ENCODE measurements at places on chromosomes 2 and 18. TPM values are rescaled to one million over a fixed set of nuclear protein-coding genes. Genes with fewer than 3 reads are reported as not detected.
A peak's percentile ranks its signal among the peaks of the same experiment; 100 is the strongest.

RAB11FIP5 gene
- 62.5 TPM for total RNA-seq

SMC6 gene
- 10.9 TPM for total RNA-seq

DNA sequence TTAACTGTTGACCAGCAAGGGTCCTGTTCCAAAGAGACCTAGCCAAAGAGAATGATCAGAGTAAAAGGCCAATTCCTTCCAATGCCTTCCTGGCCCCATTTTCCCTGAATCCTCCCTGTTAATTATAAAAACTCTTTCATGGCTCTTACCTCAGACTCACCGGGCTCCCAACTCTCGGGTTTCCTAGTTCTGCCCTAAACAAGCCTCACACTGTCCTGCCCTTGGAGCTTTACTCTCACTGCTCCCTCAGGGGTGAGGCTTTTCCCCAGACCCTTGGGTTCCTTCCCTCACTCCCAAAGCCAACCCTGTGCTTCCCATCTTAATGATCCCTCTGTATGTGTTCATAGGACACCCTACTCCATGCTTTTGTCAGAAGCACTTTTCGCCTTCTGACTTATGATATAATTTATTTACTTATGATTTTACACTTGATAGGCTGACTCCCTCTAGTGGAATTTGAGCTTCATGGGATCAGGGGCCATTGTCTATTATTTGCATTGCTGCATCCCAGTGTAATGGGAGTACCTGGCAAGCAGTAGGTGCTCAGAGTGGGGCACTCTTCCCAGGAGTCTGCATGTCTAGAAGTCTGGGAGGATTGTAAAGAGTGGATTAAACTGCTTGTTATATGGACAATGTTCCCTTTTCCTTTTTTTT is 29.9 kb upstream of the ZNG1B start:
- DNase-seq, result peak; percentile 17

DNA sequence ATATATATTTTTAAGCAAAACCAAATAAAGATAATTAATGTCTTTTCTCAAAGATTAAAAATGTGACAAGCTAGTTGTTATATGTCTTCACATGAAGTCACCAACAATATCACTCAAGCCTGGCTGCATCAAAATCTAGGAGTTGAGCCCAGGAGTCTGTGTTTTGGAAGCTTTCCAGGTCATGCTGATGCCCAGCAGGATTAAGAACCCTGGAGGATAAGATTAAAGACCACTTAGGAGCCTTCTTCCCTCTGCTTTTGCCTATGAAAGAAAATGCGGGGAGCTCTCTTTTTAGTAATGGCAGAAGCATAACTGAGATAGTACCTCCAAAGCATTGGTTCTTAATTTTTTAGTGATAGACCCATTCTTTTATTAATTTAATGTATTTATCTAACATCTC is 157.4 kb downstream of the ASXL3 start:
- no peak for DNase-seq

GRCh38 chr18:36325846-36326245 is 28.3 kb downstream of the FHOD3 start:
- DNase-seq, result no peak

Data from lung microvascular endothelial cell (primary cell).